ENCODE measurements at places on chromosomes 4 and X. TPM values are rescaled to one million over a fixed set of nuclear protein-coding genes. Genes with fewer than 3 reads are reported as not detected.
A peak's percentile ranks its signal among the peaks of the same experiment; 100 is the strongest.

DNA sequence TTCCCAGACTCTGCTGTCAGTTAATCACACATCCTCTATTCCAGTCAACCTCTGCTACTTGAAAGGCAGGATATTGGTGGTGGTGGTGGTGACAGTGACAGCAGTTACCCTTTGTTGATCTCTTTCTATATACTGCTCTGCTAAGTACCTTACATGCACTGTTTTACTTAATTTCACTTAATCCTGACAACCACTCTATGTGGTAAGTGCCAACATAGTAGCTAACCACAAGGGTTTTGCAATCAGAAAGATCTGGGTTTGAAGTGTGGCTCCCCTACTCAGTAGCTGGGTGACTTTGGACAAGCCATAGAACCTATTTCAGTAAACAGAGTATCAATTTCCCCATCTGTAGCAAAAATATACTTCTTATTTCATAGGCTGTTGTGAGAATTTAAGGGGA, 24.2 kb upstream of the F9 start:
- no peak for DNase-seq

DNA sequence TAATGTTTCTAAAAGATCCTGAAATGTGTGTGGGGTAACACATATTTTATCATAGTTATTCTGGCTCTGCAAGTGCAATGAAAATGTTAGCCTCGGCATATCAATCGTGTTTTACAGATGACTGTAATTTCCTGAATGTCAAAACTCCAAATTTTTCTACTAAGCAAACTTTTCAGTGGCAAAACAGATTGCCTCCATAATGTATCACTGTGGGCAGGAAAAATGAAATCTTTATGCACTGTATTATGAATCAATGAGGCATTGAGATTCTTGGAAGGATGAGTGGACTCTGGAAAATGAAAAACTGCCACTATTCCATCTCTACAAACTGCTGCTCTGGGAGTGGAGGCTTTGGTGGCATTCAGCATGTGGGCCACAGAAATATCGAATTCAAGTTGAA, 160.1 kb upstream of the MBNL3 start:
- no peak for DNase-seq

DNA sequence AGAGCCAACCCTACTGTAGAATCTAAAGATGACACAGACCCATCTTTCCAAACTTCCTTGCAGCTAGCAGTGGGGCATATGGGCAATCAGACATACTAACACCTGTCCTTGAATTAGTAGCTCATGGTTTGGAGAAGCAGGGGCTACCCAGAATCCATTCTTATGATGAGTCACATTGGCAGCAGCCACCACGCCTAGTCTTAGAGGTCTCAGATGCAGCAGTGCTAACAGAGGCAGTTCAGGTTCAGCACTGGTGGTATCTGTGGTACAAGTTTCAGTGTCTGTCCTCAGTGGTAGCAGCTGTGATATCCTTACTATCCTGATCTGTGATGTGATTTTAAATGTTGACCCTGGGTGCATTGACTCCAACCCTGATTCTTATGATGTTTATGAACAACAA, 68.1 kb downstream of the FRMPD4 start:
- no peak for DNase-seq

BCORL1 gene
- 17.7 TPM for total RNA-seq

- no peak for DNase-seq
Measured at GRCh38 chr4:77605210-77605902, at the start of gene CXCL13. TSS of gene CXCL13 (plus strand) at chr4:77605820. CDS start at chr4:77605866, 46 bp downstream.

DNA sequence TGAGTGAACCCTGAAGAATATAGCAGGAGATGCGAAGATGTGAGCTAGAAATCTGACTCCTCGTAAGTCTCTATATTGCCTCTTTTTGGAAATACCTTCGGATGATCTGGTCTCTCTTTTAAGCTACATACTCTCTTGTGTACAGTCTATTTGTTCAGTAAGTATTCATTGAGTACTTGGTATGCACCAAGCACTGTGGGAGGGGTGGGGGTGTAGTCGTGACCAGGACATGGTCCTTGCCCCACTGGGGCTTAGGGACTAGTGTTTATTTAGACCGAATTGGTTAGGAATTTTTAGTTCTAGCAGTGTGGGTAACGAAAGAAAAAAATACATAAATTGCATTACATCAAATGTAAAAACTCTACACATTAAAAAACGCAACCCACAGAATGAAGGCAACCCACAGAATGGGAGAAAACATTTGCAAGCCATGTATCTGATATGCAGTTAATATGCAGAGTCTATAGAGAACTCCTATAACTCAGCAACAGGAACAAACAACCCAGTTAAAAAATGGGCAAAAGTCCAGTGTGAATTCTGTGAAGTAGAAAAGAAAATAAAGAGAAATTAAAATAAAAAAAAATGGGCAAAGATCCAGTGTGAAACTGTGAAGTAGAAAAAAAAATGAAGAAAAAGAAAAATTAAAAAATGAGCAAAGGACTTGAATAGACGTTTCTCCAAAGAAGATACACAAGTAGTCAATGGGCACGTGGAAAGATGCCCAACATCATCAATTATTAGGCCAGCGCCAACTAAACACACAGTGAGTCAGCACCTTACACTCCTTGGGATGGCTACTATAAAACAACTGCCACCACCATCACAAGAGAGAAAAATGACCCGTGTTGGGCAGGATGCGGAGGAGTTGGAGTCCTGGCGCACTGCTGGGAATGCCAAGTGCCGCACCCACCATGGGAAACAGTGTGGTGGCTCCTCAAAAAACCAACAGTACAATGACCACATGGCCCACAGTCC, 43.8 kb downstream of the RGS12 start:
- no peak for DNase-seq

- no peak for DNase-seq
Measured at GRCh38 chrX:78387364-78387763, 60.0 kb upstream of the CYSLTR1 start.

NAP1L2 gene
- total RNA-seq = 5.0 TPM

DNA sequence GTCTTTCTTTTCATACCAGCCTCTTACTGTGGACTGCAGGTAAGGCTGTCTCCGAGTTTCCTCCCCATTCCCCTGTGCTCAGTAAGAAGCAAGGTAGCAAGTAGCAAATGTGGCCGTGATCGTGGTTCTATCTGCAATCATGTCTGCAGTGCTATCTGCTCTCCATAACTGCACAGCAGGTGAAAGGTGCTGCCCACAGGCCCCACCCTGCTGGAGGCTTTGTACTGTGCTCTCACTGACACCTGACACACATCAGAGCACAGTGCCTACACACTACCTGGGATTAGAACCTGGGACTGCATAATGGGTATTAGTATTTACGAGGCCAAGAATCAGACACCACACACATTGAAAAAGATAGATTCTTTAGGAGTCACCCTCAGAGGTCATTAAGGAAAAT, 15.3 kb downstream of the PGRMC1 start:
- no peak for DNase-seq

SLAIN2 gene
- 131 TPM for total RNA-seq

GRCh38 chr4:168433571-168433970, 46.7 kb downstream of the DDX60L start:
- no peak for DNase-seq

- DNase-seq = no peak
Measured at GRCh38 chr4:45741897-45742296, 382.0 kb downstream of the GABRG1 start.

CDX4 gene
- not detected for total RNA-seq

- peak; percentile 47 for DNase-seq
Measured at GRCh38 chr4:616911-617643, 8.3 kb upstream of the PDE6B start.

DNA sequence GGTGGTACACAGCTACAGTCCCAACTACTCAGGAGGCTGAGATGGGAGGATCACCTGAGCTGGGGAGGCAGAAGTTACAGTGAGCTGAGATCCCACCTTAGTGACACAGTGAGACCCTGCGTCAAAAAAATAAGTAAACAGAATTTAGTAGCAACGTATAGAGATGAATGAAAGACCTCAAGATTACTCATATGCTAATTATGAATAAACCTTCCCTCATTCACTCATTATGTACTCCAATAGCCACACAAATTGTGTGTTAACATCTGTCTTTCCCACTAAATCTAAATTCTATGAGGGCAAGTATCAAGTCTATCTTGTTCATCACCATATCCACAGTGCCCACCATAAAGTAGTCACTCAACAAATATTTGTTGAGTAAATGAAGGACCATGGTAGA, 111.5 kb downstream of the LRBA start:
- DNase-seq = no peak

- DNase-seq = no peak
Measured at GRCh38 chrX:156001667-156002021, 4.1 kb downstream of the IL9R start.

DNA sequence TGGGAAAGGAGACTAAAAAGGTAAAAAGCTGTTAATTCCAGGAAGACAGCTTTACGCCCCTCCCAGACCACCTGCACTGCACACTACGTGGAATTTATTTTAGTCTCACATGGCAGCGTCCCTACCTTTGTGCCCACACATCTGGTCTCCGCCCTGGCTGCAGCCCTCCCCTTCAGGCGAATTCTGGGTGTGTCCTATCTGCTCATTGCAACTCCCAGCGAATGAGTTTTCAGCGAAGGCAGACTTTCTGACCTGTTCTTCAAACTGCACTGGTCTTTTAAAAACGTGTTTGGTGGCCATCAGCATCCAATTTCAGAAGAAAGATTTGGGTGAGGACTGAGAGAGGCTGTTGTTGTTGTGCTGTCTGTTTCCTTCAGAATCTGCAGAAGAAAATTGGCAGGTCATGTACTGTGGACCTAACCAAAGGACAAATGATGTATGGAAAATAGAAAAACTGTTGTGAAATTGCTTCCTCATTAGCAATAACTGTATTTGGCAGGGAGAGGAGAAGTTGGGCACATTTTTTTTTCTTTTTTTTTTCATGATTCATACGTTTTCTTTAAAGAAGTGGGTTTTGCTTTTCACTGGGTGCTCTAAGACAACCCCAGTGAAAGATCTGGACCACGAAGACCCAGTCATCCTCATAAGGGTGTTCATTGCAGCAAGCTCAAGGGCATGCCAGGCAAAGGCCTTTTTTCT, 4.2 kb downstream of the TLR8 start:
- DNase-seq = no peak

DNA sequence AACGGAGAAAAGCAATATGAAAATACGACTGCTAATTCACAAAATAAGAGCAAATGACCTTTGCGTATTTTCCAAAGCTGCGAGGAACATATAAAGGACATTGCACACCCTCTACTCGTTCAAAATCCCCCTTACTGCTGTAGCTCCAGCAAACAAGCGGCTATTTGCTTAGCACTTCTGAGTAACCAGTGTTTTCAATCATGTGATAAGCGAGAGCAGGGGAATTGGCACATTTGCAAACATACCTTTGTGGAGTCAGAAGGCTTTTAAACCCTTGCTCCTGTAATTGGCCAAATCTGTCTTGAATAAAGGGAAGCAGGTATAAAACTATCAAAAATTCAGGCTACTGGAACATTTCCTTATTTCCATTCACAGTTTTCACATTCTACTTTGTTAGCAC, 610.2 kb downstream of the UBE2NL start:
- DNase-seq = no peak

DNA sequence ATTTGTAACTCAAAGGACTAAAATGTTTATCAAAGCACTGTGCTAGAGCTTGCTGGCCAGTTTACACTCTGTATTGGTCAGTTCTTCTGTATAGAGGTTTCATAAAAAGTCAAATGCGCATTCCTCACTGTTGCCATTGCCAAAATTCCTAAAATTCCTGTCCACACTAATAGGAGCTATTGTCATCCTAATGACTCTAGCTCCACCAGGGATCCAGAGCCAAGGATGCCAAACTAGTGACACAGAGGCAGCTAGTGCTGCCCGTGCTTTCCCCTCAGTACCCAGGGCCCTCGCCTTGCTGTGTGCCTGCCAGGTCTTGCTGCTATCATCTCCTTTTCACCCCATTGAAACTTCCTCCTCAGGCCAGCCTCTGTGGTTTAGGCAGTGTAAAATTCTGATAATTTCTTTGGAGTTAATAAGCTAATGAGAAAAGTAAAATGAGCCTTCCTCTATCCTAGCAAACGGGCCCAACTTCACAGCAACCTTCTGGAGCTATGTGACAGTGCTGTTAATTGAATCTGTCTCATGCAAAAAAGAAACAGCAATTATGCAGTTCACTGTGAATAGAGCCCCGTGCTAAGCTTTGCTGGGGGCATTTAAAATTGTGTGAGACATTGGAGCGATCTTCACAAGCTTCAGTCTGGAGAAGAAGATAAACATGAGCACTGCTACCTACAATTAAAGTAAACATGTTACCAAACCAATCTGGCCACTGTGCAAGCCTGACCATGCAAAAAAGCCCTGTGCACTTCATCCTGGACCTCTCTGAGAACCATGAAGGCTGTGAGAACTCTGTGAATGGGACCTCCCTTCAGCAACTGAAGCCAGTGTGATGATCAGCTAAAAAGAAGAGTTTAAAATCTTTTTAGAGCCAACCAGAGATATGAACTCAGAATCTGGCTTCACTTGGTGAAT, 43.1 kb upstream of the FGF2 start:
- DNase-seq = peak; percentile 81

- DNase-seq = no peak
Measured at GRCh38 chr4:155241664-155242063, 33.2 kb downstream of the NPY2R start.

HSPA4L gene
- total RNA-seq = 7.7 TPM

GRCh38 chr4:31007858-31008257, 287.7 kb downstream of the PCDH7 start:
- no peak for DNase-seq

DCAF16 gene
- 25.9 TPM for total RNA-seq

- DNase-seq = no peak
Measured at GRCh38 chrX:134717698-134718097, 59.4 kb upstream of the PLAC1 start.

- no peak for DNase-seq
Measured at GRCh38 chrX:63525491-63525890, 174.4 kb upstream of the SPIN4 start.

KLKB1 gene
- 0.83 TPM for total RNA-seq

- DNase-seq = no peak
Measured at GRCh38 chr4:74437866-74438265, 7.1 kb upstream of the AREG start.

EVC gene
- total RNA-seq = 31.7 TPM

GRCh38 chrX:290476-291166, 9.4 kb downstream of the PLCXD1 start:
- DNase-seq = peak; percentile 72
